T-helper 17 cell (primary cell): ENCODE measurements at places on chromosomes 5 and 9.
A peak's percentile ranks its signal among the peaks of the same experiment; 100 is the strongest.

DNA sequence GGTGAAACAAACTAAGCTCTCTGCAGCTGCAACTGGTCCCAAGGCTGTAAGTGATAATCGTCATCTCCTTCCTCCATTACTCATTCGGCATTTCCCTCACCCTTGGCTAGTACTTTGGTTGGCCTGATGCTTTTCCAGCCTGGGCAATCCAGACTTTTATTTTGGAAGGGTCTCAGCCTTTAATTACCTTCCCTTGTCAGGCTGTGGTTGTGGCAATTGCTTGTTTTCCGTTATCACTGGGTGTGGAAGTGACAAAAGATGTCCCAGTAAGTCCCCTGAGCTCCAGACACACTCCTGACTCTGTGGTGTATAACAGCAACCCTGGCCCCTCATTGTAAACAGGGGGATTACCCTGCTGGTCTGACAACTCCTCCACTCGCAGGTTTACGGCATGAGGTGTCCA, 6.3 kb upstream of the FAF2 start:
- peaks cover 7% of the 10 kb centered on the region for H3K27me3 ChIP-seq
- no peak overlapping the region for H3K4me3 ChIP-seq
- DNase-seq: no peak
- H3K36me3 ChIP-seq: no peaks in the 10 kb centered on the region
- peaks cover 7% of the 10 kb centered on the region for H3K4me1 ChIP-seq
- no peak overlapping the region for H3K27ac ChIP-seq

DNA sequence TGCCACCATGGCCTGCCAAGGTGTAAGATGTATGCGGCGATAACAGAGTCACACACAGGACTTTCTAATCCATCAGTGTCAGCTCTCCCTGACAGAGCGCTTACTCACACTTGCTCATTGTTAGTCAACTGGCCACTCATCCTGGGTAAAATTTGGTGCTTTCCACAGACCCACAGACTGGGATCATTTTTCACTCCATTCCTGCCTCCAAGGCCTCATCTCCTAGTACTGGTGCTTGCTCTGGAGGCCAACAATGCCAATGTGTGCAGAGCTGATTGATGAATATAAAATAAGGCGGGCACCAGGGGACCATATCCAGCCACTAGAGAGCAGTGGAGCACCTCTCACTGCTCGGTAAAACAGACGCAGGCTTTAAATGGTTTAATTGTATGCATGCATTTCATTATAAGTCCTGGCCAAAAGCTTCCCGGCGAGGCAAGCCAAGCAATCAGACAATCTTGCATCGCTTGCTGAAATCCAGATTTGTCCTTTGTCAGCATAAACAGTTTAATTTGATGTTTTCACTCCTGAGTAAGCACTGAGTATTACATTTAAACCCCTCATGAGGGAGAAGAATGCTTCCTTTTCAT, 22.3 kb downstream of the PSMB7 start:
- H3K27me3 ChIP-seq: no peaks in the 10 kb centered on the region
- no peak overlapping the region for H3K27ac ChIP-seq
- no peak for DNase-seq
- peaks cover 36% of the 10 kb centered on the region for H3K4me1 ChIP-seq
- H3K4me3 ChIP-seq: no peak overlapping the region

DNA sequence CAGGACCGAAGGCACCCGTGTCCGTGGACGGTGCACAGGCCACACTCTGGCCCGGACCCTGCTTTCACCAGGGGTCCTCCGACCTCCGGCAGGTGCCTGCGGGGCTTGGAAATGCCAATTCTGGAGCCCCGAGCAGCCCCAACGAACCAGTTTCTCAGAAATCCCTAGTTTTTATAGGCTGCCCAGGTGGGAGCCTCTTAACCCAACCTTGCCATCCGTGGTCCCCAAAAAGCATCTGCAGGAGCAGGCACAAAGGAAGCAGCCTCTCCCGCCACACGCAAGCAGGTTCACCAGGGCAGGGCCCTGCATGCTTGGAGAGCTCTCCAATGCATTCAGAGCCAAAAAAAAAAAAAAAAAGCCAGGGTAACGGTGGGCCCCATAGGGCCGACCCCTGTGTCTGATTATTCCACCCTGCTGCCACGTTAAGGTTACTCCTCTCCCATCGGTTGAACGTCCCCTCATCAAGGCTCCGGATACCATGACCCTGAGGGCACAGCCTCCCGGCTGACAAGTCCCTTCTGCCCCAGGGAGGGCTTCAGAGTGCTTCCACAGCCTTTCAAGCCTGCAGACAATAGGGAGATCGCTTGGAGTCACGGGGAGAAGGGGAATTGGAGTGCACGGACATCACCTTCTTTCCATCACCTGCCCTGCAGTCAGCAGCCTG, 796 bp upstream of the TPRN start:
- DNase-seq: no peak
- H3K4me1 ChIP-seq: peaks cover 24% of the 10 kb centered on the region
- H3K4me3 ChIP-seq: peak overlapping the region; percentile 91
- H3K27me3 ChIP-seq: no peaks in the 10 kb centered on the region
- no peaks in the 10 kb centered on the region for H3K36me3 ChIP-seq
- peak overlapping the region; percentile 79 for H3K27ac ChIP-seq

DNA sequence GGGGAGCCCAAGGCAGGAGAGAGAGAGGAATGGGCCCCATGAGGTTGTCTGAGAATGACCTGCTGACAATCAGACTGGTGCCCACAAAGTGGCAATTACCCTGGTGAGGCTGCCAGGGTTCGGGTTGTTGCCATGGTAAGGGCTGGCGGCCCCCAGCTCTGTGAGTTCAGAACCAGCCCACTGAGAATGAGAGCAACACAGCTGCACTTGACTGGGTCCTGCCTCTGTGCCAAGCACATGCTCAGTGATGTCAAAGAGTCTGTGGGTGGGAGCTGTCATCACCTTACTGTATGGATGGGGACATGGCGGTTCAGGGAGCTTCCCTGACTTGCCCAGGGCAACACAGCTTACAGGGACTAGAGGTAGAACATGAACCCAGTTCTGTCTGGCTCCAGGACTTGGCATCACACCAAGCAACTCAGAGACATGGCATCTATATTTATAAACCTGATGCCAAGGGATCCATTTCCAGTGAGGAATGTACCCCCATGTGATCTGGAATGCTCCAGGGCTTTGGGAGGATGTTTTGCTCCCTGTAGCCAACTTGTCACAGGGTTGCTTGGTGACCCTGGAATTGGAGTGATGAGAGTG, 38.2 kb upstream of the TEX48 start:
- H3K27ac ChIP-seq: peak overlapping the region; percentile 82
- peaks cover 40% of the 10 kb centered on the region for H3K4me1 ChIP-seq
- DNase-seq: no peak

- no peaks in the 10 kb centered on the region for H3K27me3 ChIP-seq
- H3K27ac ChIP-seq: peak overlapping the region; percentile 94
- H3K4me3 ChIP-seq: peak overlapping the region; percentile 71
- peaks cover 69% of the 10 kb centered on the region for H3K4me1 ChIP-seq
Measured at GRCh38 chr9:2021731-2022130, 6.6 kb downstream of the SMARCA2 start.

DNA sequence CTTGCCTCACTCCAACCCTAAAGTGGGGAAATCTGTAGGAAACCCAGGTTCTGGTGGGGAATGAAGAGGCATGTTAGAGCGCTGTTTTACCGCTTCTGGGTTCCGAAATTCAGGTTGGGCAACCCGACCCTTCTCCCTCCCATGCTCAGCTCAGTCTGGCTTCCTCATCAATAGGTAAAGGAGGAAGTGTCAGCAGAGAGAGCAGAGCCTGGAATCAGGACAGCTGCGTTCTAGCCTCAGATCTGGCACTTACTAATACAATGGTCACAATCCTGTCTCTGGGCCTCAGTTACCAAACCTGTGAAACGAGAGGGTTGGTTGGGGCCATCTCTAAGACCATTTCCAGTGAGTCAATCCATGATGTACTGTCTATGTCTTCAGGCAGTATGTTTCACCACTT, 16.2 kb upstream of the TNIP1 start:
- peaks cover 49% of the 10 kb centered on the region for H3K4me1 ChIP-seq

DNA sequence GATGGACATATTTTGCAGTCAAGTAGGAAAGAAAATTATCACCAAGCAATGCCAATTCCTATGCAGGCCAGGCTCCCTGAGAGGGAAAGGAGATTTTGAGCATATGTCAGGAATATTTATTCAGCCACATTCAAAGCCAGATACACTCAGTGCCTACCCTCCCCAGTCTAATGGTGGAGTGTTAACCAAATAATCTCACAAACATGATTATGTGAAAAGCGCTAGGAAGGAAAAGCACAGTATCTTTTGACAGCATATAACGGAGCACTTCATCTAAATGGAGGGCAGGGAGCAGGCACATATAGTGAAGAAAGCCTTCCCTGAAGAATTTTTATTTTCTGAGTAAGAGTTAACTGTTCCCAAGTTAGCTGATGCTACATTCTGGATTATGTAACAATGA, 80.3 kb upstream of the SLC30A5 start:
- H3K4me3 ChIP-seq: no peak overlapping the region
- DNase-seq: no peak
- H3K36me3 ChIP-seq: no peaks in the 10 kb centered on the region
- H3K4me1 ChIP-seq: no peaks in the 10 kb centered on the region

- no peak for DNase-seq
- H3K27ac ChIP-seq: no peak overlapping the region
- no peaks in the 10 kb centered on the region for H3K36me3 ChIP-seq
- no peak overlapping the region for H3K4me3 ChIP-seq
- peaks cover 2% of the 10 kb centered on the region for H3K27me3 ChIP-seq
Measured at GRCh38 chr5:168728546-168729211, 149.5 kb upstream of the PANK3 start.

- peaks cover 2% of the 10 kb centered on the region for H3K36me3 ChIP-seq
- no peak overlapping the region for H3K27ac ChIP-seq
- no peaks in the 10 kb centered on the region for H3K27me3 ChIP-seq
- H3K4me3 ChIP-seq: no peak overlapping the region
- no peak for DNase-seq
Measured at GRCh38 chr5:34047774-34048572, 5.0 kb upstream of the C1QTNF3 start.

DNA sequence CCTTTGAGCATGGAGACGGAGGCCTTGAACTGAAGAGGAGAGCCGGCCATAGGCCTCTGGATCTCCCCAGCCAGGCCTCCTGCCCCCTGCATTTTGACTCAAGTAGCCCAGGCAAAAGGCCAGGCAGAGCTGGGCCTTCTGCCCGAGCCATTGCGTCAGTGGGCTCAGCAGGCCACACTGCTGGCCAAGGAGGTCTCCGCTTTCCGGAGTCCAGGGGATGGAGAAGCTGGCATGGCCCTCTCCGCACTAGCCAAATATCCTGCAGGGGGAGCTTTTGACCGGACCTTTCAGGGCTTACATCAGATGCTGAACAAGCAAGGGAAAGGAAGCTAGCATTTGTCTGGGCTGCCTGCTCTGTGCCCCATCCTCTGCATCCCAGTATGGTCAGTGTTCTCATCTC, 386.8 kb downstream of the TRIM36 start:
- no peaks in the 10 kb centered on the region for H3K4me1 ChIP-seq
- no peaks in the 10 kb centered on the region for H3K27me3 ChIP-seq
- H3K36me3 ChIP-seq: no peaks in the 10 kb centered on the region
- H3K27ac ChIP-seq: no peak overlapping the region

- H3K4me3 ChIP-seq: peak within 1 kb of the TSS; percentile 43
- DNase-seq: no peak
- no peak within 1 kb of the TSS for H3K27ac ChIP-seq
- H3K27me3 ChIP-seq: peaks cover 35% of the 10 kb centered on the region
- H3K4me1 ChIP-seq: peaks cover 5% of the 10 kb centered on the region
- no peaks in the 10 kb centered on the region for H3K36me3 ChIP-seq
Measured at GRCh38 chr9:133534346-133535291, at the start of gene ADAMTSL2. TSS of gene ADAMTSL2 (plus strand) at chr9:133534704. CDS start at chr9:133536713, 2,009 bp downstream.

DNA sequence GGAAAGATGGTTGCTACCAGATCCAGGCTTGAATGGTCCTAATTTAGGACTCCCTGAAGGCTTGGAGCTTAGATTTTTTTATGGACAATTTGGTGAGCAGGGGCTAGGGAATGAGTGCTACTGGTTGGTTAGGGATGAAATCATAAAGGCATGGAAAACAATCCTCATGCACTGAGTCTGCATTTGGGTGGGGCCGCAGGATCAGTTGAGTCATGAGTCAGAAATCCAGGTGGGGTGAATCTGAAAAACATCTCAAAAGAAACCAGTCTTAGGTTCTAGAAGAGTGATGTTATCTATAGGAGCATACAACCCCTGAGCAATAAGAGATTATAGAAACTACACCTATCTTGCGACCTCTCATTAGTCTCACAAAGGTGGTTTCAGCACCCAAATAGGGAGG, 300.0 kb downstream of the KIF4B start:
- H3K36me3 ChIP-seq: no peaks in the 10 kb centered on the region
- H3K27me3 ChIP-seq: no peaks in the 10 kb centered on the region
- H3K4me3 ChIP-seq: no peak overlapping the region
- no peaks in the 10 kb centered on the region for H3K4me1 ChIP-seq
- DNase-seq: no peak

DNA sequence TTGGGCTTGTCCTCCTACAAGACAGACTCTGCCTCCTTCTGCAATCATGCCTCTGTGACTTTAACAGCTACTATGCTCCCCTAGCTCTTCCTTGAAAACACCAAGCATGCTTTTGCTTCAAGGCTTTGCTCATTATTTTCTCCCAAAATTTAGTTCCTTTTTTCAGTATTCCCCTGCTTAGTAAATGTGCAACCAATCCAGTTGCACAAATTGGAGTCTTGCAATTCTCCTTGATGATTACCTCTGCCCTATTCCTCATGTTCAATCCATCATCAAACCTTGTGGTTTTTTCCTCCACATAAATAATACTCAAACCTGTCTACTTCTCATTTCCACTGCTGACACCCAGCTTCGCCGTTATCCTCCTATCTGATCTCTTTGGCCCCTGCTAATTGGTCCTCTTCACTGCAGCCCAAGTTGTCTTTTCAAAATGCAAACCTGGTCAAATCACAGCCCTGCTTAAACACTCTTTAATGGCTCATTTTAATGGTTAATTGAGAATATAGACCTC, 296.3 kb downstream of the CWC27 start:
- H3K27ac ChIP-seq: no peak overlapping the region
- peaks cover 8% of the 10 kb centered on the region for H3K36me3 ChIP-seq
- peaks cover 5% of the 10 kb centered on the region for H3K4me1 ChIP-seq
- no peak overlapping the region for H3K4me3 ChIP-seq
- no peak for DNase-seq

DNA sequence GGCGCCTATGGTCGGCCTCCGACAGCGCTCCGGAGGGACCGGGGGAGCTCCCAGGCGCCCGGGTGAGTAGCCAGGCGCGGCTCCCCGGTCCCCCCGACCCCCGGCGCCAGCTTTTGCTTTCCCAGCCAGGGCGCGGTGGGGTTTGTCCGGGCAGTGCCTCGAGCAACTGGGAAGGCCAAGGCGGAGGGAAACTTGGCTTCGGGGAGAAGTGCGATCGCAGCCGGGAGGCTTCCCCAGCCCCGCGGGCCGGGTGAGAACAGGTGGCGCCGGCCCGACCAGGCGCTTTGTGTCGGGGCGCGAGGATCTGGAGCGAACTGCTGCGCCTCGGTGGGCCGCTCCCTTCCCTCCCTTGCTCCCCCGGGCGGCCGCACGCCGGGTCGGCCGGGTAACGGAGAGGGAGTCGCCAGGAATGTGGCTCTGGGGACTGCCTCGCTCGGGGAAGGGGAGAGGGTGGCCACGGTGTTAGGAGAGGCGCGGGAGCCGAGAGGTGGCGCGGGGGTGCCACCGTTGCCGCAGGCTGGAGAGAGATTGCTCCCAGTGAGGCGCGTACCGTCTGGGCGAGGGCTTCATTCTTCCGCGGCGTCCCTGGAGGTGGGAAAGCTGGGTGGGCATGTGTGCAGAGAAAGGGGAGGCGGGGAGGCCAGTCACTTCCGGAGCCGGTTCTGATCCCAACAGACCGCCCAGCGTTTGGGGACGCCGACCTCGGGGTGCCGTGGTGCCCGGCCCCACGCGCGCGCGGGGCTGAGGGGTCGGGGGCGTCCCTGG, 561 bp downstream of the DAPK1 start:
- no peak for DNase-seq
- H3K4me1 ChIP-seq: peaks cover 2% of the 10 kb centered on the region
- H3K36me3 ChIP-seq: peaks cover 4% of the 10 kb centered on the region
- H3K4me3 ChIP-seq: no peak overlapping the region
